ENCODE measurements at places on chromosomes 1 and 21.

DNA sequence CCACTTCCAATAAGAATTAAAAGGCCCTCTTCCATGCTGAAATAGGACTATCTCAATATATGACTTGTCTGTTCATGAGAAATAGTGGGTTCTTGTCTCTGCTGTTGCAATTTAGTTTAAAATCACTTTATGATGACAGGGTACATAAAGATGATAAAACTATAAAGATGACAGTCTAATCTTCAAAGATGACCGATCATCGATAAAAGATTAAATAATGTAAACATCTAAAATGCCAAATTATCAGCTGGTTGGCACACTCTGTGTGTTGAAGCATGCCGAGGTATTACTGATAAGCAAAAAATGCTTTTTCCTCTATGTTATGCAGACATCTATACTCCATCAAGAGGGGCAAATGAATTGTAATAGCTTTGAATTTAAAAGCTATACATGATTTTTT lies 89.5 kb downstream of the ADGRL4 start:
- no peak for DNase-seq

GRCh38 chr1:227390525-227390924 lies 72.2 kb upstream of the CDC42BPA start:
- DNase-seq: no peak

GRCh38 chr1:44012404-44012803 lies 18.9 kb downstream of the SLC6A9 start:
- no peak for DNase-seq

GRCh38 chr1:181789395-181789794 lies 272.1 kb downstream of the ZNF648 start:
- no peak for DNase-seq

DNA sequence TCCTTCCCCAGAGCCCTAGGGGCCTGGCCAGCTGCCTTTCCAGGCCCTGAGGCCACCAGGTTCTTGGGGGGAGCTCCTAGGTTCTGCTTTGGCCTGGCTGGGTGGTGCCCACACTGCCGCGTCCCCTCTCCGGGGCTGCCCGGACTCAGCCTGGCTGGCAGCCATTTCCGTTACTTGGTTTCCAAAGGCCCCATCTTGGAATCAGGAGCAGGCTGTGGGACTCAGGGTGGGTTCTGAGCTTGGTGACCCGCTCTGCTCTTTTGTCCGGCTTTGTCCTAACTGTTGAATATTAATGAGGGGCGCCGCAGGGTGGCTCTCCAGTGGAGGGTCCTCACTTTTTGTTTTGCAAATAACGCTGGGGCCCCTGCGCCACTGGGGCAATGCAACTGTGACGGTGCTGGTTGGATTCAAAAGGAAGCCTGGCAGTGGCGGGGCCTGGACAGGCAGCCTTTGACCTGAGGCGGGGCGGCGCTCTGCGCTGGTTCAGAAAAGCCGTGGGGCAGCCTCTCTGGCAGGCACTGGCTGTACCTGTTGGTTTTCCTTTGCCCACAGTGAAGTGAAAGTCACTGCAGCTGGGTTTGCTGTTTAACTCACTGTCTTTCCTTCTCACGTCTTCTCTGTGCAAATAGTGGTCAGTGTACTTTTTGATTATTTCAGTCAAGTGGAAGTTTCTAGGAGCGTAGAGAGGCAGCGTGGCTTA lies 20.2 kb downstream of the SKI start:
- DNase-seq: no peak

GRCh38 chr1:76390456-76390855 lies 315.9 kb downstream of the ST6GALNAC3 start:
- no peak for DNase-seq

GRCh38 chr1:87806379-87807094 lies 477.9 kb downstream of the LMO4 start:
- no peak for DNase-seq

DNA sequence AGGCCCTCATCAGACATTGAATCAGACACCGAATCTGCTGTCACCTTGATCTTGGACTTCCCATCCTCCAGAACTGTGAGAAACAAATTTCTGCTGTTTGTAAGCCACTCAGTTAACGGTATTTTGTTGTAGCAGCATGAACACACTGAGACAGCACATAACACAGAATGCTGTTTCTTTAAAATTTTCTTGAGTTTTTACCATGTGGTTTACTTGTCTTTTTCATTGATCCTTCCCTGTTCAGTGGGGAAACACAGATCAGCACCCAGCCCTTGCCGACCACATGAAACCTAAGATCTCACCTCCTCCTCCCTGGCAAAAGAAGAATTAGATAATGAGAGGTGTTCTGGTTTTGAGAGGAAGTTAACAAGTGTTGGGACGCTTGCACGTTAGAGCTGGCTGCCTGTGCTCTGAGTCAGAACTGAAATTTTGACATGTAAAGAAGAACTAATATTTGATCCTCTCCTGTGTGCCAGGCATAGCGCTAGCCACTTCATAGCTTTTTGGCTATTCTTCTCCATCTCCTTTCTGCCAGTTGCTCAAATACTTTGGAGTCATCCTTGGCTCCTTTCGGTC lies 179.6 kb downstream of the DHRS3 start:
- DNase-seq: peak; percentile 74

- no peak for DNase-seq
Observed at GRCh38 chr1:186206048-186206570, 168.9 kb downstream of the TPR start.

DNA sequence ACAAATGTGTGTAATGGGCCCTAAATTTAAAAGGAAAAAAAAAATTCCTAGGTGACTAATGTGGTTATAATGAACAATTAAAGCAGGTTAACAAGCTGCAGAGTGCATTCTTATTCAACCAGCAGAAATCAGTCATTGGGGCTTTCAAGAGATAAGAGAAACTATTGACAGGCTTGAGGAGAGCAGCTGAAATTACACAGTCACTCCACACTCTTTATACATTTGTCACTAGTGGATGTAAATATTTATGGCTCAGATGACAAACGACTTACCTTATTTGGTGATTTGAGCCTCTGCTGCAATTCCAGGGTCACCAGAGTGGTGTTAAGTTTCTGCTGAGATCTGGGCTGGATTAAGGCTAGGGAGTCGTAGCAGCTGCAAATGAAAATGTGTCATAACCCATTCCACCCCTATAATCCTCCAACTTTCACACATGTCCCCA lies 896.3 kb downstream of the TTLL7 start:
- DNase-seq: no peak

DNA sequence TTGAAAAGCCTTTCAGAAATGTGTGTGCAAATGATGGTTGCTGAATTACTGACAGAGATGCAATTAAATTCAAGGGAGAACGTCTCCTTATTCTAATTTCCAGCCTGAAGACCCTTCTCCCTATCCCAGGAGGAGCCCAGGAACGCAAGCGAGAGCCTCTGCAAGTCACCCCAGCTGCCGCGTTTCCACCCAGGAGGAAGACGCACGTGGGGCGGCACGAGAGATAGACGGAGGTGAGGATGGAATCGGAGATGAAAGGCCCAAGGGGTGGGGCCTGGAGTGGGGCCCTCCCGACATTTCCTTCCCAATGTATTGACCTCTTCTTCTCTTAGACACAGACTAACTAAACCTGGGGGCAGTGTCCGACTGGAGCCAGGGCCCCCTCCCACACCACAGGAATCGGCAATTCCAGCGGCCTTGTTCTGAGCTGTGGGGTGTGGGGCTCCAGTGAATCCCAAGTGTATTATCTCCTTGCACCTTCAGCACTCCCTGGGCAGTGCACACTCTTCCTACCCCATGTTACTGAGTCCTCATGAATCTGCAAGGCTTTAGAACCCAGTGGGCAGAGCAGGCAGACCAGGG lies 322.5 kb downstream of the AJAP1 start:
- DNase-seq: no peak

GRCh38 chr1:220818421-220819173 lies 31.9 kb downstream of the MTARC1 start:
- DNase-seq: no peak

- DNase-seq: no peak
Observed at GRCh38 chr1:8465692-8466091, 147.8 kb downstream of the SLC45A1 start.

GRCh38 chr21:35399706-35400105 lies 350.6 kb upstream of the RUNX1 start:
- DNase-seq: no peak

GRCh38 chr1:192445839-192446489 lies 129.2 kb downstream of the RGS21 start:
- DNase-seq: peak; percentile 48

- no peak for DNase-seq
Observed at GRCh38 chr1:10302416-10302815, 92.0 kb downstream of the KIF1B start.

DNA sequence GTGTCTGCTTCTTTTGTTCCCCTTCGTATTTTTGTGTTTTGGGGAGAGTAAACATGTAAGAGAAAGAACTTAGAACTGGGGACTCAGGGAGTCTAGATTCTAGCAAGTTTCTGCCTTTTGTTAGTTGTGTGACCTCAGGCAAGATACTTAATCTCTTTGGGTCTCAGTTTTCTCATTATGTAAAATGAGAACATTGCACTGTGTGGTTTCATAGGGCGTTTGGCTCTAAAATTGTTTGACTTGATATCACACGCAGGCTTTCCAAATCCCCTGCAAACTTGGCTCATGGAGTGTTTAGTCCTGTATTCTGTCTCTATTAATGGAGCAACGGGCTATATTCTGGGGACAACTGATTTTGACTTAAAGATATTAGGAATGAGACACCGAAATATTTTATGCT lies 57.7 kb downstream of the NTNG1 start:
- no peak for DNase-seq

DNA sequence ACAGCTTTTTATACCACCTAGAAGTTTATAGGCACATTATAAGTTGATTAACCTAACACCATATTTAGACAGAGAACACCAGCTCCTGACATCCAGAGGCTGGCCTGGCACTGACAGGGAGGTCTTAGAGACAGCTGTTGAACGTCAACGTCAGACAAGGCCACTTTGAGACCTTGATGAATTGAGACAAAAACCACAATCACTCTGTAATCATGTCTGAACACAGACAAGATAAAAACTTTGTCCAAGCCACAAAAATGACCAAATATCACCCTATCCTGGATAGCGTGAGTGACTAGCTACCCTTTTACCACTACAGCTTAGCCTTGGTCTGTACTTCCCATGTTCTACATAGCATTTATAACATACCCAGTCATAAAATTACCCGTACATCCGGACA lies 403.6 kb upstream of the CHRM3 start:
- no peak for DNase-seq

- DNase-seq: no peak
Observed at GRCh38 chr1:185807275-185807674, 73.1 kb downstream of the HMCN1 start.

GRCh38 chr21:28953247-28953646 lies 39.4 kb downstream of the LTN1 start:
- DNase-seq: no peak

- no peak for DNase-seq
Observed at GRCh38 chr1:41407664-41408252, 46.5 kb downstream of the FOXO6 start.

DNA sequence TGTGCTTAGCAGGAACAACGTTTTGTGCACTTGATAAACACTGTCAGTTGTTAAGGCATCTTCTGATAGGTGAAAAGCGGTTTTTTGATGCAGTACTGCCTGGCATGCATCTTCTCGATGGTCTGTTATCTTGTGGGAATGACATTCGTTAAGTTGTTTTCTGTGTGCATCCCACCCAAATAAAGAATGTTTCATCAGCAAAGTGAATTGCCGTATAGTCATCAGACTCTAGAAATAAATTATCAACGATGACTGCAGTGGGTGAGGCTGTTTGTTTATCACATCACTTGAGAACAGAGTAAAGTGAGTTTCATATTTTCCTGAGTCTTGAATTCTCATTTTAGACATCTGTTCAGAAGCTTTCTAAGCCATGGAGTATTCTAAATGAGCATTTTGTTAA lies 34.1 kb downstream of the NFIA start:
- DNase-seq: no peak

- DNase-seq: no peak
Observed at GRCh38 chr1:32337855-32338636, 2.0 kb upstream of the MARCKSL1 start.

DNA sequence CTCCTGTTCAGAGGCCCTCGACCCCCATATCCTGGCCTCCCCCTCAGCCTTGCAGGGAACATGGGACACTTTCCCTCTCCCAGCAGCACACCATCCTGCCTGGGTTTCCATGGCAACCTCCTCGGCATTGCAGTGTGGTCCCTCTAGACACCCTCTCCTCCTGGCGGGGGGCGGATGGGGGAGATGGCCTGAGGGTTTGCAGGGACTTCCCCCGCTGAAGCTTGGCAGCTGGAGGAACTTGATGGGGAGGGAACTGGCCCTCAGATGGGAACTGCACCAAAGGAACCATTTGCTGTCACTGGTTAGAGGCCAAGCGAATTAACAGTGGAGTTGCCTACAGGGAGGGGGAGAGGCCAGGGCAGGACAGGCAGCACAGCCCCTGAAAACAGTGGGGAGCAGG lies 28.7 kb downstream of the RIMS3 start:
- no peak for DNase-seq

DNA sequence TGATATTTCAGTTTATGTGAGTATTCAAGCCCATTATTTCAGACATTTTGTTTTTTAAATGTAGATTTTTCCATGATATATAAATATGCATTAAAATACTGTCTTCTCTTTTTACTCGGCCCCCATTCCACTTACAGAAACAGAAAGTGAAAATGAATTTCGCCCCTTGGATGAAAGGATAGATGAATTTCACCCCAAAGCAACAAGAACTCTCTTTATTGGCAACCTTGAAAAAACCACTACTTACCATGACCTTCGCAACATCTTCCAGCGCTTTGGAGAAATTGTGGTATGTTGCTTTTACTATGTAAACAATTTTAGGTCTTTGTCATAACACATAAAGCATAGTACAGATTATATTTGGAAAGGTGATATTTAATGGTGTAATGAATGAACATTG lies 59.9 kb downstream of the ZBTB17 start:
- DNase-seq: no peak

All from CD4-positive, alpha-beta T cell (primary cell).